ENCODE measurements at places on chromosomes 7 and 10.

DNA sequence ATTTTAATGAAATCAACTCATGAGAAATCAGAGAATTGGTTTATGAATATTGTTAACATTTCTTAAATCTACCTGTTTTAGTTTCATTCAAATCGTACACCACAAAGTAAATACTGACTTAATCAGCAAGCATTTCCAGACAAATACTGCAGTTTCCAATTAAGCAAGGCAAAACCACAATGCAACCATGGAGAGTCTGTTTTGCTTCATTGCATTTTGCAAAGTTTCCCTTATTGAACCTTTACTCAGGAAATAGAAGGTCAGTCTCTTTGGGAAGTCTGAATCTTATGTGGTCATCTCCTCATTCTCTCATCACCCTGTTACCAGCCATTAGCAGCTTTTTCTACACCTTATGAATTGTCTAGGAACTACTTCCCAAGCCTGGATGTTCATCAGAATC, 400.5 kb downstream of the IPMK start:
- DNase-seq: no peak

GRCh38 chr7:92489634-92490033, 11.9 kb upstream of the ERVW-1 start:
- DNase-seq: no peak

- no peak for DNase-seq
Observed at GRCh38 chr7:155408651-155409586, 49.0 kb upstream of the EN2 start.

- no peak for DNase-seq
Observed at GRCh38 chr10:130174328-130174727, 38.1 kb downstream of the GLRX3 start.

GRCh38 chr7:141456298-141456697, 94.9 kb upstream of the AGK start:
- peak; percentile 19 for DNase-seq

DNA sequence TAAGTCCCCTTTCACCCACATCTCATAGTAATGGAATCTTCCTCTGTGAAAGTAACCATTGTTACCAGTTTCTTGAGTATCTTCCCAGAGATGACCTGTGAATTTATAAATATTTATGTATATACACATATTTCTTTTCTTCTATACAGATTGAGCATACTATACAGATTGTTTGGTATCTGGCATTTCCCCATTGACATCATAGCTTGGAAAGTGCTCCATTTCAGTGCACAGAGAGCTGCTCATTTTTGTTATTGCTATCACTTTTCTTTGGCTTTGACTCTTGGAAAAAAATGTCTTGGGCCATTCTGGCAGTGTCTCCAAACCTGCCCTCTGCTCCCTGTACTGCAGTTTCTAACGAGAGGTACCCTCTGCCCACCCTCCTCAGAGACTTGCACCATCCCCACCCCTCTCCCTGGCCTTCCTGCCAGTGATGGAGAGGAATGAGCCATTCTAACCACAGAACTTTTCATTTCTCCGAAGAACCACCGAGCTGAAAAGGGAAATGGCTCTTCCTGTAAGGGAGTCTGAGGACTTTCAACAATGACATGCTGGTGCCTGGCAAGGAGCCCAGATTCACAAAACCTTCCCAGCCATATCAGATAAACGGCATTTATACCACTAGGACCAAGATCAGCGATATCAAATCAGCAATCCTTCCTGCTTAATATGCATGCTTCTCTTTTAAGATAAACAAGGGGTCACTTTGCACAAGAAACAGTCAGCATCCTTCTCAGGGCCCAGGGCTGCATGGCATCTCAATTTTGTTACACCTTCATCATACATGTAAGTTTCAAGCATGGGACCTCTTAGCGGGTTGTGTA, 19.7 kb upstream of the CCSER2 start:
- peak; percentile 24 for DNase-seq

- DNase-seq: no peak
Observed at GRCh38 chr10:84407388-84408049, 79.1 kb downstream of the CCSER2 start.

DNA sequence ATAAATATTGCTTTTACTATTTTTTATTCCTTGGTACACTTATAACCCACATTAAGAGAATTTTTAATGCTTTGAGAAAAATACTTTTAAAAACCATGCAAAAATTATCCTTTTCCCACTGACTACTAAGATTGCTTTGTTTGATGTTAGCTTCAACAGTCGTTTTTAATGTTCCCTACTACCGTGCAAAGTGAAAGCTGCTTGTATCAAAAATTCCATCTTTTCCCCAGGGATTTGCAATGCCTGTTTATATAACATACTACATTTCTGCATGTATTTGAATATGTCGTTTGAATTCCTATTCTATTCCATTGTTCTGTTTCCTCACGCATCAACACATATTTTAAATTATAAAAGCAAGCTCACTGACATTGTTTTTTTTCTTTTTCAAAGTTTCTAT, 54.4 kb downstream of the TFPI2 start:
- DNase-seq: no peak

DNA sequence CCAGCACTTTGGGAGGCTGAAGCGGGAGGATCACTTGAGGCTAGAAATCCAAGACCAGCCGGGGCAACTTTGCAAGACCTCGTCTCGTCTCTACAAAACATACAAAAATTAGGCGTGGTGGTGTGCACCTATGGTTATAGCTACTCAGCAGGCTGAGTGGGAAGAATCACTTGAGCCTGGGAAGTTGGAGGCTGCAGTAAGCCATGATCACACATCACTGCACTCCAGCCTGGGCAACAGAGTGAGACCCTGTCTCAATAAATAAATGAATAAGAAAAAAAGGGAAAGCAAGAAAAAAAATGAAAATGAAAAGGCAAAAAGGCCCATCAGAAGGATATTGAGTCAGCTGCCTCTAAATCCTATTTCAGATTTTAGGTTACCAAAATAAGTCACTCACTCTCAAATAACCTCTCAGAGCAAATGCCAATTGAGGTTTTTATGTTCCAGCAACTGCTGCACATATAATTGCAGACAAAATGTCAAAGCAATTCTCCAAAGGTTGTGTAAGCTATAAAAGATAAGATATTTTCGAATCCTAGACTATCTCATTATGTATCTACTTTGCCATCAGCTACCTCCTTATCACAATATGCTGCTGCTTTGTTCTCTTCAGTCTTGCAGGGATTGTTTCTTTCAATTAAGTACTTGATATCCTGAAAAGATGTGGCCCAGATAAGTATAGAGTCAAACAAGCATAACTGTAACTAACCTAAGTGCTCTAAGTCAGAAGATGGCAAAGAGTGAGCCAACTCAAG, 4.7 kb downstream of the BAZ1B start:
- DNase-seq: no peak

DNA sequence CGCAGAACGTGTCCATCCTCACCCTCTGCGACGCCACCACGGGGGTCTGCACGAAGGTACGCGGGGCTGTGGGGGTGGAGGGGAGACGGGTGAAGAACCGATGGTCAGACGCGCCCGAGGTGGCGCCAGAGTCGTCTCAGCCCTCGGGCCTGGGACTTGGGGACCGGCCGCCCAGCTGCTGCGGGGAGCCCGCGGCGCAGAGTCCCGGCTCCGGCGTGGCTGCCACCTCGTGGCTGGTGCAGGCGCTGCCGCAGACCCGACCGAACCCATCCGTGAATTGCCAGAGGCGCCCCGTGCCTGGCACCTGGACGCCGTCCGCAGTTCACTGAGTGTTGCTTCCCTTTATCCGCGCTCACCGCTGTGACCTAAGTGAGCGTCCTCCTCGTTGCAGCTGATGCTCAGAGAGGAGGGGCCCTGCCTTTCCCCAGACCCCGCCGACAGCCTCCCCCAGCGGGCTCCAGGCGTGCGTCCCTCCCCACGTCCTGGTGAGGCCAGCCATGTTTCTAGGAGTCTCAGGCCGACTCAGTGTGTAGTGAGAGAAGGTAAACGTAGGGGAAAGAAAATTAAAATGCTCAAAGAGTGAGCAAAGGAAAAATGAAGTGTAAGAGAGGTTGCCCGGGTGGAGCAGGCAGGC, 208.7 kb downstream of the PAXIP1 start:
- no peak for DNase-seq

DNA sequence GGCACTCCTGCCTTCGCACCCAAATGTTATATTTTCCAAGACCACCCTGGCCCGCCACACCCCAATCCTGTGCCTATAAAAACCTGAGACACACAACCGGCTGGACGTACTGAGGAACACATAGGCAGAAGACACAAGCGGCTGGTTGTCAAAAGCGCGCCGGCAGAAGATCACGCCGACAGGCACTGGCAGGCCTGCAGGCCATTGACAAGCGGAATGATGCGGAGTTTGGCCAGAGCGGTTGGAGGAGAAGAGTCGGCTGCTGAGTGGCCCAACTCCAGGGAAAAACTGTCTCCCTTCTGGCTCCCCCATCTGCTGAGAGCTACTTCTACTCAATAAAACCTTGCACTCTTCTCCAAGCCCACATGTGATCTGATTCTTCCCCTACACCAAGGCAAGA, 39.7 kb upstream of the SAMD8 start:
- no peak for DNase-seq

- no peak for DNase-seq
Observed at GRCh38 chr7:135342887-135343286, 109.2 kb downstream of the STRA8 start.

GRCh38 chr10:6141296-6142151, 52.7 kb downstream of the RBM17 start:
- no peak for DNase-seq

DNA sequence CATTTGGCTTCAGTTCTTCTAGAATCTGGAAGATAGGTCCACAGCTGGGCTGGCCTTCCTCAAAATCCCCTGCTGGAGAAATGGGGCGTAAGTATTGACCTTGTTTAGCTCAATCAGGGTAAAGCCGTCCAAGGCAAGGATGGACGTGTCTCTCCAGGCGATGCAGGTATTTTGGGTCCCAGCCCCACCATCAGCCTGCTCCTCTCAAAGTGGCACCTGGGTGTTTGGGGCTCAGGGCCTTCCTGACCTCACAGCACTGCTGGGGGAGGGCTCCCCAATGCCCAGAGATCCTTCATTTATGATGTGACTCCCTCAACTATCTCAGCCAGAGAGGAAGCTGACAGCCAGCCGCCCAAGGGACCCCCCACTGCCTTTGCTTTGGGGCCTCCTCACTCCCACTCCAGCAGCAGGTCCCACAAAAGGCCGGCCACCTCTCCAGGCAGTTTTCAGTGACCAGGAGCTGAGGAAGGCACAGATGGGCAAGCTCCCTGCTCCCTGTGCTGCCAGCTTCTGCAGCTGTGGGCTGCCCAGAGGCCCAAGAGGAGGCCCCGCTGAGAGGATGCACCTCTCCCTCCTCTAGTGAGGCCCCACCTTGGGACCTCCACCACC, 140.0 kb upstream of the TCERG1L start:
- DNase-seq: no peak

DNA sequence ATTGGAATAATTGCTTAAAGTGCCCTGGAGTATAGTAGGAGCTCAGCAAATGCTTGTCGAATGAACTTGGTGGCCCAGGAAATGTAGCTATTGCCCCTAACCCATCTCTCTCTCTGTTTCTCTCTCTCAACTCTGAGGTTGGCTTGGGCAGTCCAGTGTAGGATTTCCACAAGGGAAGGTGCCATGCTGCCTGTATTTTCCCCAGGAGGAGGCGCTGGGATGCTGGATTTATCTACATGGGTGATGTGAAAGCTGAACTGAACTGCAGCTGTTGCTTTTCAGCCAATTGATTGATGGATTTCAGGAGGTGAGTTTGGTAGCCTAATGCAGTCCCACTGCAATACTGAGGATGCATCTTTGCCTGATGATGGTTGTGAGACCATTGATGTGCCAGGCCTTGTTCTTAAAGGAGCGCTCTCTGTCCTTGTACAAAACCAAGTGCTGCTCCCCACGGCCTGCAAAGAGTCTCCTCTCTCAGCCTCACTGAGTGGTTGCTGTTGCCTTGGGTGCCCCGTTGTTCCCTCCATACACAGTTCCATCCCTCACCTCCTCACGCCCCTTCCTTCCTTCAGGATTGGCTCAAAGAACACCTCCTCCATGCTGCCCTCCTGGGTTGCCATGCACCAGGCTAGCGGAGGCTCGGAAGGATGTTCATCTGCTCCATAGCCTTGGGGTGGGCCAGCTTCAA, 200.6 kb downstream of the GLRX3 start:
- no peak for DNase-seq

DNA sequence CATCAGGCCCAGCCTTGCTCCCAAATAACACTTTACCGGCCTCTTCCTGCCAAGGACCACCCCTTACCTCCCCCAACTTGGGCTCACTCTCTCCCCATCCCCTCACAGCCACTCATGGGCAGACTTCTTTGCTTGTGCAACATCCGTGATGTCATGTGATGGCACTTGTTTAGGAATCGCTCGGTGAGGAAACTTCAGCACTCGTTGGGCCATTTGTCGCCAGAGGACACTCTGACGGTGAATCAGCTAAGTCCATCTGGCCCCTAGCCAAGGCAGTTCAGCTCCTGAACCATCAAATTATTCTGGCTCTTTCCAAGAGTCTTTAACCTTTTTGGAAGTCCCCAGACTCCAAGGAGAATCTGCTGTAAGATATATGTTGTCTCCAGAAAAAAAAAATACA, 19.2 kb downstream of the BTBD16 start:
- no peak for DNase-seq

DNA sequence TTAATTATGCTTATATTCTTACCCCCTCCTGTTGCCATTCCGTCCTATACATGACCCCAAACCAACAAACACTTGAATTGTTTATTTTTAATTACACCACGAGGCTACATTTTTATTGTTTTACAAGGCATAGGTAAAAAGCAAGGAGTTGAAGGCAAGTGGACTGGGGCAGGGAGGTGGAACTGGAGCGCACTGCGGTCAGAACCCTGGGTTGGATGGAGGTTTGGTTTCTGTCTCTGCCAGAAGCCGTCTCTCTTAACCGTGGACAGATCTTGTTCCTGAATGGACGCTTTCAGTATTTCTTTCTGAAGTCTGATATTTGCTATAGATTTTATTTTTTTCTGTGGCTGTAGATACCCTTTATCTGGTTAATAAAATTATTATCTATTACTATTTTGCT, 19.9 kb upstream of the IGFBP3 start:
- no peak for DNase-seq

DNA sequence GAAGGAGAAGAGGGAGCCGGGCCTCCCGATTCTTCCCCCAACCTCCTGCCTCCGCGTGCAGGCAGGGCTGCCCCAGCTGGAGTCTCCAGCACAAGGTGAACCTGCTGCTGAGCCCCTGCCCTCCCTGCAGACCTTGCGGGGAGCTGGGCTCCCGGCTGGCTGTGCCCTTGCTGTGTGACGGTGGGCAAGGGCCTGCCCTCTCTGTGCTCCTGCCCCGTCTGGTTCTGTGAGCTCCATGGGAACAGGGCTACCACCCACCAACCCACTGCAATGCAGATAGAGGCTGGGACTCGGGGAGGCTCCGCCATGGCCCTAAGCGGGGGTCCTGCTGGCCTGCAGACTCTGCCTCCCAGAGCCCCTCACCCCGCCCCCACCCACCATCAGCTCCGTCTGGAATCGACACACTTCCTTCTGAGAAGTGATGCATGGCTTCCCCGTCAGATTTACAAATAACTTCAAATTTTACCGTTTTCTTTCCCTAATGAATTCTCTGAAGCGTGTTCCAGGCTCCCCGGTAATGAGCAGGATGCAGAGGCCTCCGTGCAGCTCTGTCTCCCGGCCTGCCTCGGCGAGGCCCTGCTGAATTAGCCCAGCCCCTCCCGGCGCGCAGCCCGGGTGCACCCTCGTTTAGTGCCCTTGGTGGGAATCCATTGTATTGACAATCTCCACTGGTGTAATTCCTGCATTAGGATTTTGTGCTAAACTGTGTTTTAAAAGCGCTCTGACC, 111.0 kb downstream of the MICALL2 start:
- no peak for DNase-seq
